ENCODE measurements at places on chromosomes 5 and 9.

- no peak for DNase-seq
Measured at GRCh38 chr9:80707120-80707519, 982.2 kb downstream of the TLE1 start.

DNA sequence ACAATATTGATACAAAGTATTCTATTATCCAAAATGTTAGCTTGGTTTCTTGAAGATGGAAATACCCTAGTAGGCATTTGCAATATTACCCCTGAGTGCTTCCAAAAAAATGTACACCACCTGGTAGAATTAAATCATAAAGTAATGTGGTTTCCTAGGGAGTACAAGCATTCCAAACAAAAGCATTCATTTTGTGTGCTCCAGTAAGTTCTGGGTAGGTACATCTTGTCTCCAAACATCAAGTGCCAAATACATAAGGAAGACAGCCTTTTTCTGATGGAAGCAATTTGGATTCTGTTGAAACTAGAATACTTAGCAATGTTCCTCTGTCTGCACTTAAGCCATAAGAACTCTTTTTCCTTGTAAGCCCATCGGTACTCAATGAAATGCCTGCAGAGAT, 73.1 kb upstream of the IL7R start:
- no peak for DNase-seq

DNA sequence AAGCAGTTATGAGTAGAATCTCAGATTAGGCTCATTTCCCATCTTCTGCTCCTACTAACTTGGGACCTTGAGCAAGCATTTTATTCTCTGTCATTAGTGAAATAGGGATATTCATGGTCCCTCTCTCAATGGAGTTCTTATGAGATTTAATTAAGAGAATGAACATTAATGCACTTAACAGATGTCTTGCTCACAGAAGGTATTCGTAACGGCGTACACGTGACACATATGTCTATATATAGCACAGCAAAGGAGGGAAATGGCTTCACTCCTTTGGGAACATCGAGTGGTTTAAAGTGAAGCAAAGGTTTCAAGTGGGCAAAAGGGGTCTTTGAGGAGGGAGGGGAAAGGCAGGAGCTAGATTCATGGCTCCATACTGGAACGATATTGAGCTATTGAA, 24.6 kb downstream of the KDM4C start:
- DNase-seq: no peak

GRCh38 chr5:134511796-134512660, 13.4 kb upstream of the JADE2 start:
- no peak for DNase-seq

DNA sequence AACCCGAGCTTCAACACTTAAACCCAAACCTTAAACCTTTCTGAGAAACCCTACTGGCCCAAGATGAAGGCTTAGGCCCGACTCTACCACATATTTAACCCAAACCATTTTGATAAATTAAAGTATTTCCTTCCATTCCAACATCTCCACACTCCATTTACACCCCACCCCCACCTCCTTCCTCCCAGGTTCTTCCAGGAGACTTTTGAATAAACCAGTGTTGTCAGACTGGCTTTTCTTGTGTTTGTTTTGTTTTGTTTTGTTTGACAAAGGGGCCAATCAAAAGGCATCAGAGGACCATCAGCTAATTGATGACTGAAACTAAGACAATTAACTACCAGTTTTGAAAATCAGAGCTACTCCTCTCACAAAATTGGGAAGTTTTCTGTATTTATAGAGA, 4.6 kb upstream of the ZNF608 start:
- no peak for DNase-seq

GRCh38 chr9:114372921-114373448, 14.8 kb downstream of the AKNA start:
- peak; percentile 57 for DNase-seq

GRCh38 chr9:105151686-105151995, 92.8 kb upstream of the SLC44A1 start:
- DNase-seq: no peak

- DNase-seq: no peak
Measured at GRCh38 chr9:114100536-114100935, 1.4 kb upstream of the KIF12 start.

DNA sequence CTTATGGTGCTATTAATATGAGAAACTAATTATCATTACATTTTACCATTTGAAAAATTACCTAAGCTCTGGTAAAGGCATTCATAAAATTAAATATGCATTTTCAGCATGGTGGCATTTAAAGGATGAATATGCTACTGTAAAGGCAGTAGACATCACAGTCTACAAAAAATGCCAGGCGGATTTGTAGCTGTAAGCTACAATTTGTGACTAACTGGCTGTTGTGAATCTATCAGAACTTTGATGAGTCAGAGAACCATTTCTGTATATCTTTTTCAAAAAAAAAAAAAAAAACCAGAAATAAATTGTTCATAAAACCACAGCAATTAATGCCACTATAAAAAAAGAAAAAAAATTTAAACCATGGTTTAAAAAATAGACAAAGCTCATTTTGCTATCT, 186.3 kb downstream of the NFIB start:
- no peak for DNase-seq

- no peak for DNase-seq
Measured at GRCh38 chr9:133437753-133438531, 15.8 kb downstream of the ADAMTS13 start.

- DNase-seq: no peak
Measured at GRCh38 chr5:42993516-42994245, 46.4 kb downstream of the ANXA2R start.

- no peak for DNase-seq
Measured at GRCh38 chr5:154601014-154601413, 123.0 kb upstream of the HAND1 start.

DNA sequence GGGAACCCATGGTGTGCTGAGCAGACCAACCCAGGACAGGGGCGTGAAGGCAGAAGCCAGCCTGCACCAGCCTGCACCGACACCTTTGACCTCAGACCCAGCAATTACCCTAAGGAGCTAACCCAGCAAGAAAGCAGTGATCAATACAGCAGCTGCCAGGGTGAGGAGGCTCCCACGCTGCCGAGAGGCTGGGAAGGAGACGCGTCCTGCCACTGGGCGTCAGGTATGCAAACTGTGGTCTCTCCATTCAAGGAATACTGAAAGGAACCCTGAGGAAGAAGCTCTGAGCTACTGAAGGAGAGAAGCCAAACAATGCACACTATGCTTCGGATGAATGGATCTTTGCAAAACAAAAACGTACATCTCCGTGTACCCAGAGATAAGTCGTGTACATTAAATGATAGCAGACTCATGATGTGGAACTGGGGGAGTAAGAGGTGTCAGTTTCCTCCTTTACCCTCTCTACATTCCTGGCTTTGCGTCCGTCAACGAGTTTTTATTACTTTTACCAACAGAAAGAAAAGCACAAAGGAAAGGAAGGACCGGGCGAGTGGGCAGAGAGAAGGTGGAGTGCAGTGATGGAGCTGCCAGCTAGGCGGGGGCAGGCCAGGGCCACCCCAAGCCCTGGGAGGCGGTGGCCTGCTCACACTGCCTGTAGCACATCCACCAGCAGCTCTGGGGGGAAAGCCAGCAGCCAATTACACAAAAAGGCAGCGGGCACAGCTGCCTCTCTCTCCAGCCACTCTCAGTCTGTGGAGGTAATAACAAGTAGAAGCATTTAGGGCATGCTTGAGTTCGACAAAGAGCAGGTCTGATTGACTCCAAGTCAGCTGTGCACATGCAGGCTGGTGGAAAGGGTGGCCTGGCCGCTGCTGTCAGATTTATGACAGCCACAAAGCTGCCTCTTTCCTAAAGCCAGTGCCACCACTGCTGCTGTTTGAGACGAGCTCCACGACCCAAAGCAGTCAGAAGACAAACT, 29.3 kb downstream of the RASGEF1C start:
- no peak for DNase-seq

DNA sequence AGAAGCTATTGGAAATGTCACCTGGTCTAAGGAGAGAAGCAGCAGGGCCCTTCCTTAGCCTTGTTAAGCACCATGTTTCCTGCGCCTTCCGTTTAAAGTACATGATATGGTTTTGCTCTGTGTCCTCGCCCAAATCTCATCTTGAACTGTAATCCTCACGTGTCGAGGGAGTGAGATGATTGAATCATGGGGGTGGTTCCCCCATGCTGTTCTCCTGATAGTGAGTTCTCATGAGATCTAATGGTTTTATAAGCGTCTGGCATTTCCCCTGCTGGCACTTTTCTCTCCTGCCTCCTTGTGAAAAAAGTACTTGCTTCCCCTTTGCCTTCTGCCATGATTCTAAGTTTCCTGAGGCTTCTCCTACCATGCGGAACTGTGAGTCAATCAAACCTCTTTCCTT, 49.7 kb downstream of the PRDM6 start:
- no peak for DNase-seq

DNA sequence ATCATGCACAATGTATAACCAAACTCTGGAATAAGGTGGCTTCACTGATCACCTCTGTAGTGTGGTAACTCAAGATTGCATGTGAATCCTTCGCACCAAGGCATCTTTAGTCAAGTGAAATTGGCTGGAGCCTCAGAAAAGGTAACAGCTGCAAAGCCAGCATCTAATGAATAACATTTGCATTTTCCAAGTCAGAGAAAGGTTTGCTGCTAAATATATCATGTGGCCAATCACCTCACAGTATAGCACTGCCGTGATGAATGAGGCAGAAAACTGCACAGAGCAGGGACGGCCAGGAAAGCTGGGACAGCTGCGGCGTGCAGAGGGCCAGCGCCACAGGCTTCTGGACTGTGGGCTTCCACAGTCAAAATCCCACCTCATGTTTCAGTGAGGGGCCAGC, 18.5 kb downstream of the MRPS27 start:
- DNase-seq: no peak

DNA sequence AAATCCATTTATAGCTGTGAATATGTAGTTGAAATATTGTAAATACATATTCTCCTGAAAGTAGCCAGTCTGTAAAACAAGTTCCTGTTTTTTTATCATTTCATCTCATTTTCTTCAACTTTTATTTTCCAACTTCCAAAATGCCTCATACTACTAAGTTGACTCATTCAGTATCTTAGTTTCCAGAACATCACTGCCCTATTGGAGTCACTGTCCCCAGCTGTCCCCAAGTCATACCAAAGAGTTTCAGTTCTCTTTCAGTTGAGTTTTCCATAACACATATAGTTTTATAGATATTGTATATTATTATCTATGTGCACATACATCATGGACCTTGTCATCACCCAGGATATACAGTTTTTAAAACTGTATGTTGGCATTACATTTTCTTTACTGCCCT, 261.7 kb downstream of the CDH12 start:
- DNase-seq: no peak

GRCh38 chr5:145984072-145984471, 47.7 kb downstream of the SH3RF2 start:
- no peak for DNase-seq

DNA sequence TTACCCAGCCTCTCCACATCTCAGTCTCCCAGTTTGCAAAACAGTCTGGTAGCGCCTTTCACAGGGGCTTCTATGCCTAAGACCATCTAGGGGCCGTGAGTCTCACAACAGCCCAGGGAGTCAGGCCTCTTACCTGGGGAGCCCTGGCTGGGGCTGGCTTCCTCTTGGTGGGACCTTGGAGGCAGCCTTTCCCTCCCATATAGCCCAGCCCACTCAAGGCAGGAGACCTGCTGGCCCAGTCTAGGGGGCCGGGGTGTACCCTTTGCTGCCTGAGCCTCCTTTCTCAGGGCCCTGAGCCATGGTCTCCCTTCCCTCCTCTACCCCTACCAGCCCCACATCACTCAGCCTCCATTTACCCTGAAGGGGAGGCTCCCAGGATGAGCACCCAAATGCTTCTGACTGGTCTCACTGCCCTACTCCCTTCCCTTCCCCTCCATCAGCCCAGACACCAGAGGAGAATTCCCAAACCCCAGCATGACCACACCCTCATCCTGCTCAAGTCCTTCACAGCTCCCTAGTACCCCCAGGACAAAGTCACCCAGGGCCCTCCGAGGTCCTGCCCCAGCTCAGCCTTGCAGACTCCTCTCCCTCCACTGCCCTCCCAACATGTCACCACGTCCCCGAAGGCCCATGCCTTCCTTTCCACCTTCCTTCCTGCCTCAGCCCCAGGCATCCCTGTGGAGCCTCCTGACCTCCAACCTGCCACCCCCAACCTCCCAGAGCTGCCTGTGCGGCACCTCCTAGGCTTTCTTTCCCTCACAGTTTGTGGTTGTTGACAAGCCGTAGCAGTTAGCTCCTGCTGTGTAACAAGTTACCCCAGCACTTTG, 55.3 kb downstream of the BARX1 start:
- no peak for DNase-seq

DNA sequence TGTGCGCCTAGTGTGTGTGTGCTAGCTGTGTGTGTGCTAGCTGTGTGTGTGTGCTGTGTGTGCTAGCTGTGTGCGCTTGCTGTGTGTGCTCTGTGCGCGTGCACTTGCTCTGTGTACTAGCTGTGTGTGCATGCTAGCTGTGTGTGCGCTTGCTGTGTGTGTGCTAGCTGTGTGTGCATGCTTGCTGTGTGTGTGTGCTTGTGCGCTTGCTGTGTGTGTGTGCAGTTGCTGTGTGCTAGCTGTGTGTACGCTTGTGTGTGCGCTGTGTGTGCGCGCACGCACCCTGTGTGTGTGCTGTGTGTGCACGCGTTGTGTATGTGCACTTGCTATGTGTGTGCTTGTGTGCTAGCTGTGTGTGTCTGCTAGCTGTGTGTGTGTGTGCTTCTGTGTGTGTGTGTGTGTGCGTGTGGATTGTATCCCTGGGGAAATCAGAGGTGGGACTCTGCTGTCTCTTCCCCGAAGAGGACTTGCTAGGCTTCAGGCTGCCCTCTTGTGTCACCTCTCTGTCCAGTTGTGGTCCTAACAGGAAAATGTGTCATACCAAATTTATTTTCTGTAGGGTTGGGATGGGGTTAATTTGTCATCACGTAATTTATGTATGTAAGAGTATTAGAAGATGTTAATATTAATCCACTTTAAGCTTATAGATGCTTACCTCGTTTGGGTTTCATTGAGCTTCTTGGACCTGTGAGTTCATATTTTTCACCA, 38.9 kb downstream of the TPPP start:
- DNase-seq: no peak

GRCh38 chr5:103373597-103374472, 115.3 kb downstream of the MACIR start:
- DNase-seq: no peak

- DNase-seq: no peak
Measured at GRCh38 chr5:111016801-111017200, 54.7 kb upstream of the TSLP start.

GRCh38 chr5:172074896-172075295, 68.5 kb upstream of the FBXW11 start:
- DNase-seq: no peak

DNA sequence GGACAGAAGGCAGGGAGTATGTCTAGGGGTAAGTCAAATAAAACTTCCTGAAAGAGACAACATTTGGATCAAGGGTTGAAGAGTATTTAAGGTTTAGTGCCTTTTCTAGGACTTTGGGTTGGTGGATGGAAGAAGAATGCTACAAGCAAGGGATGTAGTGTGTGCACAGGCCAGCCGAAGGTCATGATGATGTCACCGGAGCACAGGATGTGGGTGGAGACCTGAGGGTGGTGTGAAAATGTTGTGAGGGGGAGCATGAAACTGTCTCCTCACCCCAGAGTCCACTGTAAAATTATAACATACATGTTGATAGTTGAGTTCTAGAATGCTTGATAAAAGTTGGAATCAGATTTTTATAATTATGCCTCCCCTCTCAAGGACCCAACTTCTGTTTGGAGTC, 553.3 kb upstream of the SGCD start:
- no peak for DNase-seq

- DNase-seq: no peak
Measured at GRCh38 chr9:84592918-84593317, 76.6 kb upstream of the NTRK2 start.
